Stimulated activated CD8-positive, alpha-beta memory T cell treated with anti-CD3 and anti-CD28 coated beads, Interleukin-2, amount 100 ng/mL, for 1 hour (primary cell): ENCODE measurements at places on chromosomes 2 and 18.

DNA sequence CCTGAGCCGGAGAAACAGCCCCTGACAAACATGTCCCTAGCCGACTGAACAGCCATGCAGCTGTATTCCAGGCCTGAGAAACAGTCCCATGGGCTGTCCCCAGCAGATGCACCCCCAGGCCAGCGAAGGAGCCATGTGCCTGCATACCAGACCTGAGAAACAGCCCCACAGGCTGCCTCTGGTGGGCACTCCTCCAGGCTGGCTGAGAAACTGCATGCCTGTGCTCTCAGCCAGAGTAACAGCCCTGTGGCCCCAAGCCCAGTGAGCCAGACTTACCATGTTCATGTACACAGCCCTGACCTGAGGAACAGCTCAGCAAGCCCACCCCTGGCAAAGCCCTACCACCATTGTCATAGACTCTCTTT is 24.8 kb downstream of the BOLL start:
- DNase-seq, result no peak

DNA sequence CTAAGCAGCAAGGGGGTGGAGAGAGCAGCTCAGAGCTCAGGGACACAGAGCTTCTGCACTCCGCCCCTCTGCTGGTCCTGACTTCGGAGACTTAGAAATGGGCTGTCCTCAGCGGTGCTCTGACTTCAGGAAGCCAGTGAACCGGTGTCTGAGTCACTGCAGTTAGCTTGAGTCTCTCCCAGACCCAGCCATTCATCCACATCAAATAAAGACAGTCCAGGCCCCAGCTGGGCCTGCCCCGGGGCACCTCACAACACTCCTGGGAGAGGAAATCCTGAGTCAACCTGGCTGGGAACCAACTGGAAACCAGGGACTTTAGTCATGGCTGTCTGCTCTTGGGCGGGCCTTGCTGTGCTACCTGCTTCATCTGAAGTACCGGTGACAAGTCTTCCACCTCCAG is 5.4 kb upstream of the ITGB6 start:
- DNase-seq, result no peak

GRCh38 chr2:55712477-55713060 is 18.9 kb upstream of the PNPT1 start:
- DNase-seq, result no peak

GRCh38 chr2:220043155-220043989 is 415.9 kb downstream of the SLC4A3 start:
- DNase-seq, result no peak

- no peak for DNase-seq
Observed at GRCh38 chr18:79975985-79976680, 11.7 kb downstream of the HSBP1L1 start.

GRCh38 chr2:157327621-157328500 is 2.2 kb upstream of the ERMN start:
- peak; percentile 83 for DNase-seq

DNA sequence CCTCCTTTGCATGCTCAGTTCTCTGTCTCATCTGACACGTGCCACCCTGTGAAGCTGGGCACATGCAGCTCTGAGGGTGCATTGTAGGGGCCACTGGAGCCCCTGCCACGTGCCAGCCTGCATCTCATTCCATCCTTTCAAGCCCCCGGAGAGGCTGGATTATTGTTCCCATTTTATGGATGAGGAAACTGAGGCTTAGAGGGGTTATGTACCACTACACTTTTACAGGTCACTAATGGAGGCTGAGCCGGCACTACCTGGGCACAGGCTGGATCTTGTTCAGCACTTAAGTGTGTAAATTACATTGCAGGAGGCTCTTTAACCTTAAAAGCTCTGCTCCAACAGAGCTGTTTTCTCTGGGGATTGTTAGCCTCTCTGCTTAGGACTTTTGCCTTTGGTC is 47.5 kb downstream of the KCNIP3 start:
- no peak for DNase-seq

- no peak for DNase-seq
Observed at GRCh38 chr2:174002679-174003078, 37.5 kb upstream of the SP3 start.

GRCh38 chr2:142991295-142991694 is 113.8 kb downstream of the KYNU start:
- DNase-seq, result no peak

GRCh38 chr2:241777686-241778627 is 1.3 kb downstream of the GAL3ST2 start:
- DNase-seq, result no peak
